ENCODE measurements at places on chromosomes 1 and 21.

GRCh38 chr21:37688952-37689659 is 227.2 kb downstream of the KCNJ6 start:
- no peak for DNase-seq

DNA sequence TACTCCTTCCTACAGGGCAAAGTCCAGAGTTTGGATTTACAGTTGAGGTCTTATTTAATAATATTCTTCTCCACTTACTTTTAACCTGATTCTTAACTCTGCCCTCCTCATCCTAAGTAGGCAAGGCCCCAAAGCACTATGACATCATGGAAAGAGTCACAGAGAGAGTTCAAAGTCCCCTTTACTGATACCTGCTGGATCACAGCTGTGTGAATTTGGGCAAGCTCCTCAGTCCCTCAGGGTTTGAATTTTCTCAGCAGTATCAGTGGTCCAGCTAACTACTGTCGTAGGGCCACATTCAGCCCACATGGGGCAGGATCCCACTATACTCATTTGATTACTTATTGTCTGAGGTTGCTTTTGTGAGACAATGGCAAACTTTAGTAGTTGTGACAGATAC is 16.0 kb downstream of the TYW3 start:
- DNase-seq = no peak

DNA sequence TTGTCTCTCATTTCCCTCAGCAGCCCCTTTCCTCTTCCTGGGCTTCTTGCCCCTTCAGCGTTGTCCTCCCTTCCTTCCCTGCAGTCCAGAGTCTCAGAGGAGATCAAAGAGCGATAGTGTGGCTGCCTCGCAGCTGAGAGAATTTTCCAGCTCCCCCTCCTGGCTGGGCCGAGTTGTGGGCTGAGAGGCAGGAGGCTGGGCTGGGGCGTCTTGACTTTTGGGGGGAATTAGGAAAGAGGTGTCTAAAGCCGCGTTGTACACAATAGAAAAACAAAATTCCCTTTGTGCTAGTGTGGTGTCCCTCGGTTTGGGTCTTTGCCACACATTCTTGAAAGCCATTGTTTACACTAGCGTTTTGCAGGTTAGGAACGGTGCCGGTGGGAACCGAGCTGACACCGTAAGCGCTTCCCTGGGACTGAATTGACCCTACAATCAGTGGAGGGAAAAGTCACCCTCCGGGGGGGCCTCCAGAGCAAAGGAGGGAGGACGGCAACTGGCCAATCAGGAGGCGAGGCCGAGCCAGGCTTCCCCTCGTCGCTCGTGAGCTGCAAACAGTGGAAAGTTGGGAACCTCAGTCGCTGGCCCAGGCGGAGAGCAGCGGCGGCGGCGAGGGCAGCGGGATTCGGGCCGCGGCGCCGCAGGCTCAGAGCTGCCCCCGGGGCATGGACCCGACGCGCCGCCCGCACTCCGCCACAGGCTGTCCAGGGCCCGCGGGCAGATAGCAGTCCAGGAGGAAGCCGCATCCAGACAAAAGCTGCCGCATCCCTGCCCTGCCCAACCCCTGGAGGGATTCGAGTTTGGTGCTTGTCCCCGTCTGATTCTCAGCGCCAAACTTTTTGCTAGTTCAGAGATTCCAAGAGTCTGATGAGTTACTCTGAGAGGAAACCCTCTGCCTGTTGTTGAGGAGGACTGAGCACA is at the start of gene HMCN1:
Gene HMCN1, plus strand, starts transcription at position 574 of the 918 bp plus-strand sequence. CDS start 389 bp downstream, outside the sequence.
- no peak for DNase-seq

GRCh38 chr1:227939791-227940771 is 7.7 kb downstream of the WNT9A start:
- no peak for DNase-seq

GRCh38 chr1:86035101-86035500 is 121.5 kb downstream of the COL24A1 start:
- no peak for DNase-seq

DNA sequence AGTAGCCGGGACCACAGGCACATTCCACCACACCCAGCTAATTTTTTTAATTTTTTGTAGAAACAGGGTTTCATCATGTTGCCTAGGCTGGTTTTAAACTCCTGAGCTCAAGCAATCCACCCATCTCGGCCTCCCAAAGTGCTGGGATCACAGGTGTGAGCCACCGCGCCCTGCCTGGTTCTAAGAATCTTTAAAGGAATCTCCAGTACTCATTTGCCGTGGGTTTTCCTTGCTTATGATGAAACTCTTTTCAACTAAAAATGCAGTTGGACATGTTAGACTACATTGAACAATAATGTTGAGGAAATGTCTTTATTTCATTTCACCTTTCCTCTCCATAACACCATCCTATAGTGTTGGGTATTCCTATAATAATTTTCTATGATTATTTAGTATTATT is 121.6 kb downstream of the ZNF281 start:
- DNase-seq = no peak

GRCh38 chr1:46717654-46718053 is 1.3 kb downstream of the EFCAB14 start:
- DNase-seq = no peak

GRCh38 chr1:234721476-234722269 is 111.7 kb upstream of the IRF2BP2 start:
- DNase-seq = no peak

DNA sequence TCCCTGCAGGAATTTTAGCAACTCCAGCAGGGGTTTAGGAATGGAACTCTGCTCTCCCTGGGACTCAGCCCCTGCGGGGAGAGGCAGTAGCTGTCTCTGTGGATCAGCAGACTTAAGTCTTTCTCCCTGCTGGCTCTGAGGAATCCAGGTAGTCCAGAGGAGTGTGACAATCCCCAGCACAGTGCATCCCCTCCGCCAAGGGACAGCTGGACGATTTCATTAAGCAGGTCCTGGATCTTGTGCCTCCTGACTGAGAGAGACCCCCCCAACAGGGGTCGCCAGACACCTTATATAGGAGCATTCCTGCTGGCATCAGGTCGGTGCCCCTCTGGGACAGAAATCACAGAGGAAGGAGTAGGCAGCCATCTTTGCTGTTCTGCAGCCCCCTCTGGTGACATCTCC is 30.6 kb downstream of the AKT3 start:
- no peak for DNase-seq

- no peak for DNase-seq
Measured at GRCh38 chr1:40306296-40306695, 10.8 kb downstream of the COL9A2 start.

DNA sequence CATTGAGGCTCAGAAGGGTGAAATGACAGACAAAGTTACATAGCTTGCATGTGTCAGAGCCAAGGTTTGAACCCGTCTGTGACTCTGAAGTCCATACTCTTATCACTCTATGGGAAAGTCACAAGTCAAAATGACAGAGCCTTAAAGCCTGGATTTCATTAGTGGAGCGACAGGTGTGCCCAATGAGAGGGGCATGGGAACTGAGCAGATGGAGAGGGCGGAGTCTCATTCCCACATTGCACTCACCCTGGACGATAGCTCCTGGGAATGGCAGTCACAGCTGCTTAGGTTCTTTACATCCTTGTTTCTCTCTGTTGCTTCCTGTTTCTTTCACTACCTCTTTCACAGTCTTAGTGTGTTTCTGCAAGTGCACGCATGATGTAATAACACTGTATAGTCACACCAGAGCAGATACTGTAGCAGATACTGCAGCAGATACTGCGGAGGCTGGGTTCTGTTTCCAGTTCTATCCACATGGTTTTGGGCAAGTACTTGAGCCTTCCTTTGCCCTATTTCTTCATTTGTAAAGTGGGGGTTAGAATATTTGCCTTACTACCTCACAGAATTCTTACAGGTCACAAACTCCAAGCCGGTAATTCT is 127.2 kb downstream of the ZSCAN20 start:
- no peak for DNase-seq

DNA sequence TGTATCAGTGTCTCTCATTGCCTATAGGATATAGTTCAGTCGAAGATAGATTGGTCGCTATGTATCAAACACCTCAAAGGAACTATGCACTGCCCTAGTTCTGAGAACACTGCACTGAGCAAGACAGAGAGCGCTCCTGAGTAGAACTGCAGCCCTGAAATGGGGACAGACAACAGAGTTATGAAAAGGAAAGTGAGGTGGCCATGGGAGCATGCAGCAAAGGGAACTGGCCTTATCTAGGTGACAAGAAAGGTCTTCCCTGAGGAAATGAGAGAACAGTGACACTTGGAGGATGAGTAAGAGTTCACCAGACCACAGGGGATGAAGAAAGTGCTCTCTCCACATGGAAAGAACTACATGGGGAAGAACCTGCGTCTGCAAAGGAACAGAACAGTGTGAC is 7.5 kb upstream of the G0S2 start:
- no peak for DNase-seq

- DNase-seq = no peak
Measured at GRCh38 chr1:34858901-34859445, 576 bp downstream of the SMIM12 start.

DNA sequence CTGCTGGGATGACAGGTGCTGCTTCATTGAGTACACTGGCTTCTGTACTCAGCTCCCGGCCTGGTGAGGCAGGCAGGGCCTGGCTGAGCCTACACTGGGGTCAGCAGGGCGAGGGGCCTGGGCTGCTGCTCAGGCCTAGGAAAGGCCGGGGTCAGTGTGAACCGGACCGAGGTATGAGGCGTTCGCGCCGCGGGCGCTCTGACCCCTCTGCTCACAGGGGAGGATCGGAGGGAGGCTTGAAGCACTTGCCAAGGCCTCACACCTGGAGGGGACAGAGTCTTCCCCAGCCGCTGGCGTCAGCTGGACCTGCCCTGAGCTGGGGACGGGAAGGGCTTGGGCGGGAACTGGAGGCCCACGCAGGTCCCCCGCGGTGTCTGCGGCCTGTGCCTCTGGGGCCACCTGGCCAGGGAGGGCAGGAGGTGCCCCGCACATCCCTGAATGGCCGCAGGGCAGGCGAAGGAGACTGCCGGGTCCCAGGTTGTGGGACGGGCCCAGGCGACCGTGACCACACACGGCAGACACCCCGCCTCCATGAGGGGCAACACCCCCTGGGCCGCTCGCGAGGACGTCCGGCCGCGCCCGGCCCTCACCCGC is 466 bp downstream of the PEX10 start:
- DNase-seq = no peak

DNA sequence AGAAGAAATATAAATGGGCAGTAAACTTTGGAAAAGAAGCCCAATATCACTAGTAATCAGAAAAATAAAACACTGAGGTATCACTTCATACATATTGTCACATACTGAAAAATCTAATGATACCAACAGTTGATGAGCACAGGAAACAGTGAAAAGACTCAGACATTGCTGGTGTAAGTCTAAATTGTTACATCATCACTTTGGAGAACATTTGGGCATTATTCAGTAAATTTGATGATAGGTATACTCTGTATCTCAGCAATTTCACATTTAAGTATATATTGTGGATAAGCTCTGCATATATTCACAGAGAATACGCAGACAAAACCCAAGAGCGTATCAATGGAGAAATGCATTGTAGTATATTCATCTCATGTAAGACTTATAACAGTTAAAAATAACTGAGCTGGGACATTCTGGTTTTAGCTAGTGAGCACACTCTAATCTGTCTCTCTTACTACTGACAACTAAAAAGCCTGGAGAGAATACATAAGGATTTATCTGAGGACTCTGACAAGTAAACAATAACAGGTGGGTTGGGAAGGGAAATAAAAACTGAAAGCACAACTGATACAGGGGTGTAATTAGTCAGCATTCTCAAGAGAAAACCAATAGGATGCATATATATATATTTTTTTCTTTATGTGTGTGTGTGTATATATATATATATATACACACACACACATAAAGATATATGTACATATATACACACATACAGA is 212.7 kb upstream of the JUN start:
- DNase-seq = no peak
